Non-pigmented ciliary epithelial cell (primary cell): ENCODE measurements at places on chromosomes 2 and 18.

- DNase-seq, result peak; percentile 35
These were observed 15.9 kb downstream of the GTF3C3 start for GRCh38 chr2:196783431-196784094.

DNA sequence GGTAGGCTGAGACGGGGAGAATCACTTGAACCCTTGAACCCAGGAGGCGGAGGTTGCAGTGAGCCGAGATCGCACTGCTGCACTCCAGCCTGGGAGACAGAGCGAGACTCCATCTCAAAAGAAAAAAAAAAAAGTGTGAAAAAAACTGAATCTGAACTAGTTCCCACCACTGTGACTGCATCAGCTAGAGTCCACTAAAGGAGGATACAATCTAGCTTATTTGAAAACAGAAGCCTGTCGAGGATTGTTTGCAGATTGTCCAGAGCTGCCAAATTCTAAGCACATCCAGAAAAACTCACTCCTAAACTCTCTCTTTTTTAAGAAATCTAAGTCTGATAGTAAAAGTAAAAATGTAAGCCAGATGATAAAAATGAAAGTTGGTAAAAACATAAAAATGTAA lies 10.6 kb downstream of the GFPT1 start:
- DNase-seq, result no peak

DNA sequence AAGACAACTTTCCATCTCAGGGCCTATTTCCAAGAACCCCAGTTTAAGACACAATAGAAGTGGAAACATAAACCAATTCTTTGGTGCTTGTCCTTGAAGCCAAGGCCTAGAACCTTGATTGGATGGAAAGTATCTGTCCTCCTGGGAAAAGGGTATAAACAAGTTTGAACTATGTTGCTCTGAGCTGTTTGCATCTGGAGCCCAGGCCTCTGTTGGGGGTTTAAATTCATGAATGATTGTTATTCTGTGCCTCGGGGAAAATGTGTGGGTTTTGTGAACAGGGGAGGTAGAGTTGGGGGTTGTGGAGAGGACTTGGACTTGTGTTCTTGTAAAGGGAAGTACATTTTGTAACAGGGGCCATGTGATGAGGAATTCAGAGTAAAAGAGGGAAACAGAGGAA lies 406.1 kb downstream of the SLC4A3 start:
- DNase-seq, result no peak

DNA sequence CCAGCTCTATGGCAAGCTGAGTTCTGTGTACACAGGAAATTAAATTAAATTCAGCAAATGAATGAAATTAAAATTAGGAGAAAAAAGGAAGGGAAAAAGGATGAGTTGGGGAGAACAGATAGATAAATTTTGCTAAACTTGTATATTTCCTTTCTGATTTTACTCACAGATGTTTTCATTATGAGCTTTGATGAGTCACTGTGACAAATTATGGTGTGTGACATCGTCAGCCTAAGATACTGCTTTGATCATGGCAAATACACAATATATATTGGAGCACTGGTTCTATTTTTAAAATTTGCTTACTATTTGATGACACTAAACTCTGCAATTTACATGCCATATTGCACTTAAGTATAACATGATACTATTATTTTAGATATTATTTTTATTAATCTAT lies 464.6 kb upstream of the SPHKAP start:
- DNase-seq, result no peak

DNA sequence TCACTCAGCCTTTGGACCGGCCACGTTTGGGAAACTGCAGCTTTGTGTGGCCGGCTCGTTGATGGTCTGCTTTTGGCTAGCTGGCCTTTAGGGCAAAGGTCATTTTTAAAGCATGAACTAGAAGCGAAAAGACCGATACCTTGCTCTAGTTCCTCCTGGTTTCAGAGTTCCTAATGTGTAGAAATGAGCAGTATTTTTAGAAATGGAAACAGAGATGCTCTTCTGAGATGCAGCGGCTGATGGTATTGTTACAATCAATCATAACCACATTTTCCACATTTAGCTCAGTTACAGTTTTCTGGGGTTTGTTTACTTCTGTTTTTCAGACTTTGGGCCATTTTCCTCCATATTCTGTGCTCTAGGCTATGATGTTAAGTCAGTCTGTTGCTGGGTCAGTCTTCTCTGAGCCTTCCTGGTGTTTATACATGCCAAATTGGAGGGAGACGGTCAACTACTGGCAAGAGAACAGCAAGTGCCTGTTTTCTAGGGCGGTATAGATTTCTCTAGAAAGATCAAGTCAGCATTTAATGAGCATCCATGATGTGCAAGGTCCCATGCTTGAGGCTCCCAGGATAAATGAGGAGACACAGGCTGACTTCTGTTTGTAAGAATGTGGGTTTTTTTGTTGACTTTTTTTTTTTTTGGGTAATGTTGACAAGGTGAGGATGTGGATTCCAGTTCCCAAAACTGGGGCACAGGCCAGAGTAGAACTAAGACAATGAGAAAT lies 28.0 kb downstream of the RNF144A start:
- DNase-seq, result no peak

DNA sequence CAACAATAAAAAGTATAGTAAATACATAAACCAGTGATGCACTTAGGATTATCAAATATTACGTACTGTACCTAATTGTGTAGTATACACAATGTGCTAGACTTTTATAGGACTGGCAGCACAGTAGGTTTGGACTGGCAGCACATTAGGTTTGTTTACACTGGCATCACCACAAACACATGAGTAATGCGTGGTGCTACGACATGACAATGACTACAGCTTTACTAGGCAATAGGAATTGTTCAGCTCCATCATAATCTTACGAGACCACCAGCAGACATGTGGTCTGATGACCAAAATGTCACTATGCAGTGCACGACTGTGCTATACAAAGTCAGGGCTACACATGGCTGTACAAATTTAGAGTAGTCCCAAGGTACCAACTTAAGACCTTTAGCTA lies 2.3 kb downstream of the MBOAT2 start:
- DNase-seq, result no peak

- DNase-seq, result no peak
These were observed 32.5 kb upstream of the RMDN2 start for GRCh38 chr2:37892436-37893114.
